CD4-positive, alpha-beta T cell treated with Interleukin-12 subunit alpha and Interleukin-12 subunit beta, for 1 hour (primary cell): ENCODE measurements at places on chromosomes 3 and 15.

GRCh38 chr3:122189357-122189756 lies 5.9 kb downstream of the CASR start:
- no peak for DNase-seq

- no peak for DNase-seq
Measured at GRCh38 chr15:98614681-98615080, 33.7 kb upstream of the IGF1R start.

DNA sequence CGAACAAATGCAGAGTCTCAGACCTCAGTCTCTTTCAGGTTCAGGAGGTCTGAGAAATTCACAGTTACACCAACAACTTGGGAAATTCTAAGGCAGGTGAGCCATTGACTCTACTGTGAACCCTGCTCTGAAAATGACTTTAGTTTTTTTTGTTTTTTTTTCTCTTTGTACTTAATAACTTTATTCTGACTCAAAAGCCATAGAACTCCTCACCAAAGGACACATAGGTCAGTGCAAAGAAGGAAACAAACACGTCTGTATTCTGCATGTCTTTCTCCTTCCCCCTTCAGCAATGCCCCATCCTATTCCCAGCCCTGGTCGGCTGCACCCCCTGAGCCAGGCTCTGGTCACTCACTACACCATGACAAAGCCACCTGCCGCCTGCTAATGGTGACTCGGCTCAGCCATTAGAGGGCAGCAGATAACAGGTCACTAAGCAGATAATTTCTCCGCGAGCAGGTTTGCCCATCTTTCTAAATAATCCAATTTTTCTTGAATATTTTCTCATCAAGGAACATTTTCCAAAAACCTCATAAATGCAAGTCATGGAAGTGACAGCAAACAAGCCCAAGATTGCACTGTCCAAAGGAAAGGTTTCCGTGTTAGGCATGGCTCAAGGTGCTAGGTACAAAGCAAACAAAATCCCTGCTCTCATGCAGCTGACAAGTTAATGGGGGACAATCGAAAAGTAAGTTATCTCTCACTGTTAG lies 37.7 kb downstream of the TM4SF4 start:
- DNase-seq, result peak; percentile 35

GRCh38 chr3:37996785-37997301 lies 6.3 kb downstream of the VILL start:
- DNase-seq, result peak; percentile 88

GRCh38 chr15:69808756-69809155 lies 289.0 kb downstream of the TLE3 start:
- DNase-seq, result no peak

- no peak for DNase-seq
Measured at GRCh38 chr3:13353506-13353905, 66.6 kb downstream of the NUP210 start.

GRCh38 chr15:25435474-25436243 lies 3.2 kb downstream of the UBE3A start:
- no peak for DNase-seq

- DNase-seq, result peak; percentile 20
Measured at GRCh38 chr3:107846279-107846852, 244.5 kb downstream of the CD47 start.
